ENCODE measurements at places on chromosomes 7 and 10. TPM values are rescaled to one million over a fixed set of nuclear protein-coding genes. Genes with fewer than 3 reads are reported as not detected.

ALOX5 gene
- 1.6 TPM for total RNA-seq

LMOD2 gene
- total RNA-seq = 0.22 TPM

NEBL gene
- total RNA-seq = 10.5 TPM

SEMA3C gene
- total RNA-seq = 0.98 TPM

GRCh38 chr10:11472158-11472753 is 139.2 kb downstream of the USP6NL start:
- DNase-seq = peak; percentile 91
- H3K4me3 ChIP-seq = no peak overlapping the region
- H3K36me3 ChIP-seq = no peaks in the 10 kb centered on the region
- peaks cover 22% of the 10 kb centered on the region for H3K4me1 ChIP-seq
- H3K27ac ChIP-seq = no peak overlapping the region

DNA sequence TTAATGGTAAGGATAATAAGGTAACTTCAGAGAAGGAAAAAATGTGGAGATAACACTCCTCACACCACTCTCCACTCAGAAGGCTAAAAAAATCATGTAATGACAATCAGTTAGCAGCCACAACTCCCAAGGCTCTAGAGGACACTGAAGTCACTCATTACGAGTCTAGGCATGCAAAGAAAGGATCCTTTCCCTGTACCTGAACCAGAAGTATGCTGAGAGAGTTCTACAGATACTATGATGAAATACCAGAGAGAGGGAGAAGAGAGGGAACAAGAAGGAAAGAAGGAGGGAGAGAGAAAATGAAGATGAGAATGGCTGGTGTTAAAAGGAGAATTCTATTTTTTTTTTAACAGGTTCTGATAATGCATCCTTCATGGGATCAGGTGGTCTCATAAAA is 224.3 kb upstream of the PLXNA4 start:
- H3K4me1 ChIP-seq = no peaks in the 10 kb centered on the region
- no peaks in the 10 kb centered on the region for H3K36me3 ChIP-seq
- DNase-seq = no peak

DNA sequence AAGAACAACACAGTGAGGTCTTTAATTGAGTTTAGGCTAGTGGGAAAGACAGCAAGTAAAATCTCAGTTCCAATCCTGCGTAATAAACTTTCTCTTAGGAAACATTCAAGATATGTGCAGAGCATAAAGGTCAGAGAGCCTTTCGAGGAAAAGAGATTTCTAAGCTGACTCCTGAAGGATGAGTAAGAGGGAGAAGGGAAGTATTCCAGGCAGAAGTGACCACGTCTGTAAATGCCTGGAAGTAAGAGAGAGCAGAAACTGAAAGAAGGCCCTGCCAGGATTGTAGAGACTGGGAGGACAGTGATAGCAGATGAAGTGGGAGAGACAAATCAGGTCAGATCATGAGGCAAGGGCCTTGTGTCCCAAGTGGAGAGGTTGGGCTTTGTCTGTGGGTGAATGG is 41.8 kb downstream of the PNLIPRP3 start:
- H3K4me3 ChIP-seq = no peak overlapping the region
- no peak overlapping the region for H3K27ac ChIP-seq

Measured in H1 (cell line).